ENCODE measurements at places on chromosomes 7 and 10.

DNA sequence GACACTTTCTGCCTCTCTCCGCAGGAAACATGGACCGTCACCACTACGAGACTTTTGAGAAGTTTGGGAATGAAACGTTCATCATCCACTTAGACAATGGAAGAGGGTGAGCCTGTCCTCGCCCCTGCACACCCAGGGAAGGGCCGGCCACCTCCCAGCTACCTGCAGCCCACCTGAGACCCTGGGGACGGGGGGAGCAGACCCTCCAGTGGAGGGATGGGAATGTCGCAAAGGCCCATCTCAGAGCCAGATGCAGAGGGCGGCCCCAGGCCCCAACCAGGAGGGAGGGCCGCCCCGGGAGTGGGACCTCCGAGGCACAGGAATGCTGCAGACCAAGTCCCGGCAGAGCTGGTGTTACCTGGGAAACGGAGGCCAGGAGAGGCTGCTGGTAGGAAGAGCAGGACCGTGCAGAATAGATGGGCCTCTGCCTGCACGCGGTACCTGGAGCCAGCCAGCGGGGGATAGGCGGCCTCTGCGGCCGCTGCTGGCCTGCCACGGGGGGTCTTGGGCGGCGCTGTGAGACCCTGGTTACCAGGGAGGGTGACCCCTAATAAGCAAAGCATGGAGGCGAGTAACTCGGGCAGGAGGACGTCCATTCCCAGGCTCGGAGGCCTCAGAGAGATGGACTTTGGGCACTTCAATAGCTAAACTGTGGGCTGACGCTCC is 32.9 kb upstream of the FOXL3 start:
- no peak for DNase-seq

DNA sequence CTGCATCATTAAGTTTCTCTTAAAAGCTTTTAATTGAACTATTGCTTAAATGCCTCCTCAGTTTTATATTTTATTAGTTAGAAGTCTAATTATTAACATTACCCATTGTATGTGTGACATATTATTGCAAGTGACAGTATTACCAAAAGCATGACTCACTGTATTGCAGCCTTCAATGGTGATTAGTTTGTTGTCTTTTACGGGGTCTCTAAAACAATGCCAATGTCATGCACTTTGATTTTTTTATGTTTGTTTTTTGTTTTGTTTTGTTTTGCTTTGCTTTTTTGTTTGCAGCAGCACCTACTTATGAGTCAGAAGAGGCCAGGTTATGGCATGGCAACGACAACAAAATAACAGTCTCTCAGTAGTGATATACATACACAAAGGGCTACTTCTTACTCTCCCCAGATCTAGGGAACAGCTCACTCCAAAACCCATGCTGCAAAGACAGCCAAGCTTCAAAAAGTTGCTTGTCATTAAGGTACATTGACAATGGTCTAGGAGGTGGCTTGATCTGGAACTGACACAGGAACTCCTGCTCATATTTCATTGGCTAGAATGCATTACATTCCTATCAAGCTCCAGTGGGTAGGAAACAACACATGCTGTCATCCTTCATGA is 293.7 kb upstream of the POM121L12 start:
- no peak for DNase-seq

DNA sequence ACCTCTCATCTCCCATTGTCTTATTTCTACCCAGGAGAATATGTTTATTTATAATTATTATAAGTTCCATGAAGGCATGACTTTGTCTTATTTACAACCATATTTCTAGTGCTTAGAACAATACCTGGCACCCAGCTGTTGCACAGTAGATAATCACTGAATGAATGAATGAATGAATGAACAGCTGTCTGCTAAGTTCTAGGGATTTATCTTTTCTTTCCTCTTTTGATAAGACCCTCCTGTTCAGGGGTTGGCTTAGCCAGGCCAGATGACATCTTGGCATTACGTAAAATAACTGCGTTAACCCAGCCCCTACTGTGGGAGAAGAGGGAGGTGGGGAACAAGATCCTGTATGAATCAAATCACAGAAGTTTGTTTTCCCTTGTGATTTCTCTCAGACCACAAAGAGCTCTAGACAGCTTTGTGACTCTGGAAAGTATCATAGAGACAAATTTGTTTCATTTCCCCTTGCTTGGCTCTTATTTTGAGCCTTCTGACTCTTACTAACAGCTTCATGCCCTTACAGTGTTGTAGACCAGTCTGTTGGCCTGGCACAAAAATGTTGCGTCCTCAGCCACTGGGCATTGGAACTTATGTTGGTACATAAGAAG is 8.4 kb downstream of the ZNF862 start:
- no peak for DNase-seq

GRCh38 chr10:29130190-29130673 is 158.6 kb upstream of the LYZL1 start:
- no peak for DNase-seq

DNA sequence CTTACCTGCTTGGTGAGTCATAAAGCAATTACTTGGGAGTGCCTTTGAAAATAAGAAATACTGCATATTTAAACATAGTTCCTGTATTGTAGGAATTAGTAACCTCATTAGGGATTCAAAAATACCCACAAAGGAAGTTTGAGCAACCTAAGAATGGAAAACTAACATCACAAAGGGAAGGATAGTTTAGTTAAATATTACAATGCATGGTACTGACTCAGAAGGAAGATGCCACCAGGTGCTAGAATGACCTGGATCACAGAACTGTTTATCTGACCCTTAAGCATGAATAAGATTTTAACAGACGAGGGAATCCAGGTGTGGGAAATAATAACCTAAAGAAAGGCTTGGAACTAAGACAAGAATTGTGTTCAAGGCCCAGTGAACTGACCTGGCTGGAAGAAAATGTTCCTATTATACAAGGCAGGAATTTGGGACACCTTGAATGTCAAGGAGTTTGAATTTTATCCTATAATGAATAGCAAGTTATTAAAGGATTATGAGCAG is 106.4 kb downstream of the GSAP start:
- DNase-seq, result no peak

- DNase-seq, result no peak
Measured at GRCh38 chr10:64626924-64627323, 1105.7 kb downstream of the REEP3 start.

GRCh38 chr7:41478187-41478586 is 224.7 kb downstream of the INHBA start:
- DNase-seq, result no peak

- DNase-seq, result no peak
Measured at GRCh38 chr7:104444017-104444416, 115.6 kb downstream of the LHFPL3 start.

GRCh38 chr7:75984130-75985008 is 10.0 kb downstream of the TMEM120A start:
- no peak for DNase-seq

- DNase-seq, result peak; percentile 86
Measured at GRCh38 chr10:33010132-33011037, 52.4 kb upstream of the ITGB1 start.

GRCh38 chr10:100962351-100963080 is 6.8 kb upstream of the SEMA4G start:
- no peak for DNase-seq

GRCh38 chr10:78914502-78915189 is 154.1 kb upstream of the ZMIZ1 start:
- DNase-seq, result no peak

- DNase-seq, result no peak
Measured at GRCh38 chr10:119462773-119463172, 79.7 kb downstream of the RGS10 start.

DNA sequence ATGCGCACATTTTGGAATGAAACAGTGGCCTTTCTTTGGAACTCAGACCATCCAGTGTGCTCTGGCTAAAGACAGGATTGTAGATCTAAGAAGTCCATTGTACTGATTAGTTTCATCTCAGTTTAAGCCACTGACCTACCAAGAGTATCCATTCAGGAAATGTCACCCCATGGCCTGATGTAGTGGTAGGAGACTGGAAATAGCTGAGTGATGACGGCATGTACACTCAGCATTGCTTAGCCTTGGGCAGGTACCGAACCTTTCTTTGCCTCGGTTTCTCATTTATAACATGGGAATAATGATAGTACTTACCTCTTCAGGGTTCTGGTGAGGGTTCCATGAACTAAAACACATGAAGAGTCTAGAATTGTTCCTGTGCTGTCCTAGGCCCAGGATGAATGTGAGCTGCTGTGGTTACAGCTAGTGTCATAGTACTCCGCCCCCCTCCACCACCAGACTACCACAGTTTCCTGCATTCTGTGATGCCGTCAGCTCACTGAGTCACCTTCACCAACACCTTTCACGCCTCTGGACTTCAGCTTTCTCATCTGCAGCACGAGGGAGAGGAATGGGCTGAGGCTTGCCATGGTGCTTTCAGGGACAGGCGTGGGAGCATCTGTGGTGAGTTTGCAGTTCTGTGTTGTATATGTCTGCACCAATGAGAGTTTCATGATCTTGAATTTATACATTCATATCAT is 484.0 kb upstream of the GALNT17 start:
- no peak for DNase-seq

DNA sequence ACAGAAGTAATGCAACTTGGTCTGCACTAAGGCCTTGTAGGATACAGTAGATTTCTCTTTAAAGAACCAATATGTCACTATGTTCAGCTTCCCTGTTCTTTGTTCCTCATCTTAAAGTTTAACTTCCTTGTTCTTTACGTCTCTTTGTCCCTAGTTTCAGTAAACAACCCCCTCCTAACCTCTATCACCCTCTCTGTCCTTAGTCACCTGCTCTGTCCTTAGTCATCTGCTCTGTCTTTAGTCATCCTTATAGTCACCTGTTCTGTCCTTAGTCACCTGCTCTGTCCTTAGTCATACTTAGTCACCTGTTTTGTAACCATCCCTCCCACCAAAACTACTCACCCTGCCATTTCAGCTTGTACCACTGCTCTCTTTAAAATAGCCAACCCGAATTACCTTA is 144.6 kb upstream of the TMEM106B start:
- DNase-seq, result peak; percentile 62

- DNase-seq, result no peak
Measured at GRCh38 chr10:57168611-57169240, 807.7 kb upstream of the ZWINT start.

DNA sequence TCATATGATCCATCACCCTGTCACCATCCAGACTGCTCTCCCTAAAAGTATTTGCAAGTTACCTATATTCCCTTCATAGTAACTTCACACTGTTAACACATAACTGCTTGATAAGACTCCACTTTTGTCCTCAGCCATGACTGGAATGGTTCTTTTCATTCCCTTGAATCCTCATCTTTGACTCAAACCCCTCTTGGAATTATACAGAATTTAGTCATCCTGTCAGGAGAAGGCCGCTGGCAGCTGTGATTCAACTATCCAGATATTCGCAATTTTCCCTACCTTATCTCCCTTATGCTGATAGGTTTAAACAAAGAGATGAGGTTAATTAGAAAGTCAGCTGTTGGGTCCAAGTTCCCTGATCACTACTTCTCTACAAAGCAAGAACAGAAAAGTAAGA is 143.0 kb upstream of the HPS1 start:
- no peak for DNase-seq

GRCh38 chr7:73968487-73968886 is 59.5 kb upstream of the ELN start:
- no peak for DNase-seq

DNA sequence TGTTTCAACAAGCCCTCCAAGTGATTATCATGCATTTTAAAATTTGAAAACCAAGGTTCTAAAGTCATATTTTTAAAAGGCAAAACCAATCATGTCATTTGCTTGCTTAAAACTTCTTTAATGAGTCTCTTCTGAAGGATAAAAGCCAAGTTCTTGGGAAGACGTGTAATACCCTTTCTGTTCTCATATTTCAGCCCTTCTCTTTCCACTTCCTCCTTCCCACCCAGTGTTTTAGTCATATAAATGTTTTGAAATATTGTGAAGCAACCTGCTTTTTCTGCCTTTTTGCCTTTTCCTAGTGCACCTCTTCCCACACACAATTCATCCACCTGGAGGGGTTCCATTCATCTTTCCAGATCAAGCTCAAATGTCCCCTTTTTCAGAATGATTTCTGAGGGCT is 211.1 kb upstream of the LRRTM3 start:
- DNase-seq, result no peak

- DNase-seq, result no peak
Measured at GRCh38 chr10:69895759-69896158, 94.1 kb downstream of the COL13A1 start.

GRCh38 chr10:91317541-91317940 is 92.6 kb upstream of the HECTD2 start:
- no peak for DNase-seq

DNA sequence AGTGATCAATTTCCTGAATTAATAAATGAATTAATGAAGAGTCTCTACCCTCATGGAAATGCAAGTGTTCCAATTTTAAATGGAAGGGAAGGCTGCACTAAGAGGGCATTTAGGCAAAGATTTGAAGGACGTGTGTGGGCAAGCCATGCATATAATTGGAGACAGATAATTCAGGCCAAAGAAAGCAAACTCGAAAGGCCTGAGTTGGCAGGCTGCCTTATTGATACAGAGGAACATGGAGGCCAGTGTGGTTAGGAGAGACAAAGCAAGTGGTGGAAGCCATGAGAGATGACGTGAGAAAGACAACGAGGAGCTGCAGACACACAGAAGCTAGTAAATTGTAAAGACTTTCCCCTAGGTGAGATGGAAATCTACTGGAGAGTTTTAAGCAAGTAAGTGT is 15.4 kb upstream of the PCLO start:
- no peak for DNase-seq

DNA sequence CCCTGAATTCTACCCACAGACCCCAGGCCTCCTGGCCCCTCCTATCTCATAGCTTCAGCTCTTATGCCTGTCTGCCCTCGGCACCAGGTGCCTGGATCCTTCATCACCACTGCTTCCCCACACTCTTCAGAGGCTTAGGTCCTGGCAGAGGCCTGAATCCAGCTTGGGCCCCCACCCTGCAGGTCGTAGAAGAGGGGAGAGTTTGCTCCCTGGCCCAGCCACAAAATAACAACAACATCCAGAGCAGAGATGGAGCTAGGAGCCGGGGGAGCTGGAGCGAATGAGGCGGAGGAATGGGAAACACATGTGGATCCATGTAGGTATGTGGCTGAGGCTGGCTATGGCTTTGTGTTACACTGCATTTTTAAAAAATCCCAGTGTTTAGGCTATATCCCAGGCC is 7.8 kb upstream of the OPN4 start:
- no peak for DNase-seq

Data from Panc1 (cell line).